ENCODE measurements at places on chromosomes 3 and 15. TPM values are rescaled to one million over a fixed set of nuclear protein-coding genes. Genes with fewer than 3 reads are reported as not detected.

Gene GOLGA8N
- 3.6 TPM for total RNA-seq

Gene C2CD4A
- not detected for total RNA-seq

- no peak overlapping the region for H3K27ac ChIP-seq
- DNase-seq: no peak
- no peak overlapping the region for H3K4me3 ChIP-seq
- no peaks in the 10 kb centered on the region for H3K4me1 ChIP-seq
- H3K27me3 ChIP-seq: no peaks in the 10 kb centered on the region
- H3K36me3 ChIP-seq: no peaks in the 10 kb centered on the region
These were observed 189.2 kb downstream of the CADM2 start for GRCh38 chr3:85148036-85148435.

GRCh38 chr15:99326235-99326634 lies 75.0 kb downstream of the LRRC28 start:
- H3K36me3 ChIP-seq: no peaks in the 10 kb centered on the region
- H3K27ac ChIP-seq: no peak overlapping the region
- no peaks in the 10 kb centered on the region for H3K4me1 ChIP-seq
- H3K27me3 ChIP-seq: no peaks in the 10 kb centered on the region
- no peak for DNase-seq

GRCh38 chr3:126555795-126556636 lies 2.7 kb downstream of the C3orf22 start:
- peaks cover 5% of the 10 kb centered on the region for H3K27me3 ChIP-seq
- no peak overlapping the region for H3K4me3 ChIP-seq
- no peak overlapping the region for H3K27ac ChIP-seq
- DNase-seq: no peak
- H3K4me1 ChIP-seq: no peaks in the 10 kb centered on the region

GRCh38 chr3:187665764-187666402 lies 4.3 kb downstream of the SST start:
- H3K4me1 ChIP-seq: no peaks in the 10 kb centered on the region
- peaks cover 4% of the 10 kb centered on the region for H3K27me3 ChIP-seq
- no peaks in the 10 kb centered on the region for H3K36me3 ChIP-seq
- DNase-seq: no peak

DNA sequence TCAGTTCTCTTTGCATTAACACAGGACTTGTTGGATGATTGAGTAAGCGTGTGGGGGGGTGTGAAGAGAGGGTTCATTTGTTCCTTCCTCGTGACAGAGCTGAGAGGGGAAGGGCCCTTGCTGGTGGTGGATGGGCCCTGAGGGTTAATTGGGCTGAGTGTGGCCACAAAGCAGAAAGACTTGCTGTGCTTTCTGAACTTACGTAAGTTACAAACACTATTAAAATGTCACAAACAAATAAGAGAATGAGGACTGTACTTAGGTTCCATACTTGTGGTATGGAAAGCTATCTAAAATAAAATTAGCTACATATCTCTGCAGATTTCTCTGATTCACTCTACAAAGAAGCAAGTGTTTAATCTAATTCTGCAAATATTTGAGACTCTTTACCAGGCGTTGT lies 231.3 kb downstream of the LPP start:
- peaks cover under 1% of the 10 kb centered on the region for H3K36me3 ChIP-seq
- H3K4me1 ChIP-seq: no peaks in the 10 kb centered on the region
- H3K27me3 ChIP-seq: no peaks in the 10 kb centered on the region
- H3K4me3 ChIP-seq: no peak overlapping the region
- H3K27ac ChIP-seq: no peak overlapping the region

Measured in fibroblast of lung (primary cell).